Left lung (tissue), 14 donors: ENCODE measurements at places on chromosomes 13 and 19.

GRCh38 chr13:50187352-50188029 is 172.2 kb downstream of the KCNRG start:
- H3K4me3 ChIP-seq: no peak overlapping the region
- no peaks in the 10 kb centered on the region for H3K27me3 ChIP-seq
- DNase-seq: no peak
- no peak overlapping the region for H3K27ac ChIP-seq
- no peaks in the 10 kb centered on the region for H3K4me1 ChIP-seq
- no peaks in the 10 kb centered on the region for H3K36me3 ChIP-seq

DNA sequence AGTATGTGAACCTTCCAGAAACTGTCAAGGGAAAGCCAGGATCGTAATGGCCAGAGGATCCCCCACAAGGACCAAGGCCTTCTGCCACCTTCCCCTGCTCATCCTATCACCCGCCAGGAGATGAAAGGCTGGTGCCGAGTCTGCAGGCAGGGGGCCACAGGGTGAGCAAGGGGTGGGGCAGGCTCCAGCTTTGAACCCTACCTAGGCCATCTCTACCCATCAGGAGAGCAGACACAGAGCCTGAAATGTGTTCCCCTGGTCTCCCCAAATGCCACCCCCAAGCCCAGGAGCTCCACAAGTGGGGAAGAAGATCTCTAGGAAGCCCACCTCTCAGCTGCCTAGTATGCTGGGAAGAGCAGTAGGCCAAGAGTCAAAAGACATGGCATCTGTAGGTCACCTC is 95.1 kb downstream of the KCTD15 start:
- no peak for DNase-seq
- no peak overlapping the region for H3K27ac ChIP-seq
- no peak overlapping the region for H3K4me3 ChIP-seq

GRCh38 chr19:32166238-32166637 is 179.2 kb upstream of the ZNF507 start:
- DNase-seq: no peak
- H3K4me1 ChIP-seq: no peaks in the 10 kb centered on the region

- H3K4me3 ChIP-seq: no peak overlapping the region
- H3K36me3 ChIP-seq: no peaks in the 10 kb centered on the region
- DNase-seq: no peak
- H3K27me3 ChIP-seq: peaks cover 47% of the 10 kb centered on the region
These were observed 28.9 kb upstream of the PABPC3 start for GRCh38 chr13:25067064-25067463.

DNA sequence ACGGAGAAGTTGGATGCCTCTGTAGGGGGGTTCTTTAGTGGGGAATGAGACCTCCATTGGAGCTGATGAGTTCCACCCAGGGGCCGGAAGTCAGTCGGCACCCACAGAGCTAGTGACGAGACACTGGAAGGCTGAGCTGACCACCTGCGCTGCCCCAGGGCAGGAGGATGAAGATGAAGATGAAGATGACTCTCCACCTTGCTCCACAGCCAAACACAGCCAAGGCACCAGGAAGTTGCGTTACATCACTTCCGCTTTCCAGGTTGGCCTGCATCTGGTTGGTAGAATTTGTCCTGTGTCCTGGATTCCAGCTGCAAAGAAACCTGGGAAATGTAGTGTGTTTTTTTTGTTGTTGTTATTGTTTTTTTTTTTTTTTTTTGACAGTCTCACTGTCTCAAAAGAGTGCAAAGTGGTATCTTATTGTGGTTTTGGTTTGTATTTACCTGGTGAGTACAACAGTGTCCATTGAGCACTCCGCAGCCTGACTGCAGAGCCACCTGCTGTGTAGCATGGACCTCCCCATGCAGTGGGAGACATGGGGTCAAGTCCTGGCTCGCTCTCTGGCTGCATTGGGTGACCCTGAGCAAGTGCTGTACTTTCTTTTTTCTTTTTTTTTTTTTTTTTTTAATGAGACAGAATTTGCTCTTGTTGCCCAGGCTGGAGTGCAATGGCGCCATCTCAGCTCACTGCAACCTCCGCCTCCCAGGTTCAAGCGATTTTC is 1.9 kb downstream of the TBC1D17 start:
- H3K27me3 ChIP-seq: no peaks in the 10 kb centered on the region
- H3K27ac ChIP-seq: no peak overlapping the region
- DNase-seq: no peak

GRCh38 chr13:94305934-94306333 is 173.5 kb downstream of the DCT start:
- no peaks in the 10 kb centered on the region for H3K27me3 ChIP-seq
- no peak for DNase-seq
- no peak overlapping the region for H3K4me3 ChIP-seq
- H3K4me1 ChIP-seq: no peaks in the 10 kb centered on the region
- no peak overlapping the region for H3K27ac ChIP-seq

- no peaks in the 10 kb centered on the region for H3K36me3 ChIP-seq
- peaks cover 53% of the 10 kb centered on the region for H3K27me3 ChIP-seq
- DNase-seq: no peak
- peak overlapping the region; percentile 81 for H3K27ac ChIP-seq
These were observed 3.1 kb downstream of the EFNB2 start for GRCh38 chr13:106532111-106532929.

- H3K4me1 ChIP-seq: peaks cover 4% of the 10 kb centered on the region
- no peak overlapping the region for H3K27ac ChIP-seq
- peaks cover 89% of the 10 kb centered on the region for H3K36me3 ChIP-seq
- H3K4me3 ChIP-seq: no peak overlapping the region
- DNase-seq: no peak
- no peaks in the 10 kb centered on the region for H3K27me3 ChIP-seq
These were observed 14.8 kb upstream of the ATP8B3 start for GRCh38 chr19:1826557-1827521.

- H3K4me1 ChIP-seq: no peaks in the 10 kb centered on the region
- no peaks in the 10 kb centered on the region for H3K27me3 ChIP-seq
These were observed 558.9 kb downstream of the IRS2 start for GRCh38 chr13:109227344-109227940.
